IgD-negative memory B cell (primary cell): ENCODE measurements at places on chromosomes 6 and 20. TPM values are rescaled to one million over a fixed set of nuclear protein-coding genes. Genes with fewer than 3 reads are reported as not detected.

The TCF15 gene
- polyA plus RNA-seq, result not detected

The C6orf136 gene
- 26.9 TPM for polyA plus RNA-seq

The BMP5 gene
- not detected for polyA plus RNA-seq

The ADGRF4 gene
- not detected for polyA plus RNA-seq

The DDO gene
- not detected for polyA plus RNA-seq

The OPRM1 gene
- polyA plus RNA-seq, result not detected

The STX11 gene
- polyA plus RNA-seq, result 11.5 TPM

The TUBE1 gene
- 11.6 TPM for polyA plus RNA-seq

The GSTA4 gene
- polyA plus RNA-seq, result 4.1 TPM

The VARS2 gene
- polyA plus RNA-seq, result 26.0 TPM

The TLDC2 gene
- polyA plus RNA-seq, result not detected

The CLPSL2 gene
- polyA plus RNA-seq, result not detected

The CEP162 gene
- polyA plus RNA-seq, result 7.1 TPM

The HCK gene
- 52.0 TPM for polyA plus RNA-seq

The DEFB124 gene
- polyA plus RNA-seq, result not detected
